ENCODE measurements at places on chromosomes 5 and 9.

DNA sequence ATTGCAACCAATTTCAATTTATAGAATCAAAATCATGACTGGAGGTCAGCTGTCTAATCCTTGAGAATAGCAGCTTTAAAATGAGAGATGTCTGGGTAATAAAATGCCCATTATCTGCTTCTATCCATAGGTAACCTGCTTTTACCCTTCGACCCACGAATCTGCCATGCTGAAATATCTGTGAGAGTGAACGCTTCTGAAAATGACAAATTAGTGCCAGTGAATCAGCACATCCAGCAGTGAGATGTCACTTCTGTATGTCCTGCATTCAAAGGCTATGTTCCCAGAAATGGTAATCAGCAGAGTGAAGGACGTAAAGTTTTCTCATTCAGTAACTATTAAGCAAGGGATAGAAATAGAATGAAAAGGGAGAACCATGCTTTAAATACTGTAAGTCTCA, 532.4 kb upstream of the ITGA1 start:
- no peak for DNase-seq

- no peak for DNase-seq
These were observed 1381.8 kb downstream of the EFNA5 start for GRCh38 chr5:106288979-106289378.

DNA sequence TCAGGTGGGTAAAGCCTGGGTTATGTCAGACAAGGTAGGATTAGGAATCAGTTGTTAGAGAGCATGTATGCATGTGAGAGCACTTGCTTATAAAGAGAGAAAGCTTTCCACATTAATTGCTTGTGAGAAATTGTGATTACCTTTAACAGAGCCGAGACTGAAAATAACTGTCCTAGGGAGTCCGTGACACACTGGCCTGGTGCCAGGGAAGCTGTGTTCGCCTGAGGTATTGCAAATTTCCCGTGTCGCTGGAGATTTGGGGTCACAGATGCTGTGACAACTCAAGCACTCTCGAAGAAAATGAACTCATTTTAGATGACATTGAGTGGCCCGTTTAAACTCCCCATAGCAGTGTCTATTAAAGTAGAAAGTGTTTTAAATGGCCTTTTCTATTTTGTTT, 9.6 kb downstream of the SLC1A1 start:
- no peak for DNase-seq

- no peak for DNase-seq
These were observed 164.1 kb upstream of the ZNF618 start for GRCh38 chr9:113712053-113712452.

- DNase-seq, result no peak
These were observed 64.5 kb downstream of the STARD4 start for GRCh38 chr5:111447822-111448221.

- DNase-seq, result no peak
These were observed 1.3 kb upstream of the DMRT3 start for GRCh38 chr9:974996-975739.

GRCh38 chr5:116564756-116565490, 9.7 kb downstream of the SEMA6A start:
- no peak for DNase-seq

DNA sequence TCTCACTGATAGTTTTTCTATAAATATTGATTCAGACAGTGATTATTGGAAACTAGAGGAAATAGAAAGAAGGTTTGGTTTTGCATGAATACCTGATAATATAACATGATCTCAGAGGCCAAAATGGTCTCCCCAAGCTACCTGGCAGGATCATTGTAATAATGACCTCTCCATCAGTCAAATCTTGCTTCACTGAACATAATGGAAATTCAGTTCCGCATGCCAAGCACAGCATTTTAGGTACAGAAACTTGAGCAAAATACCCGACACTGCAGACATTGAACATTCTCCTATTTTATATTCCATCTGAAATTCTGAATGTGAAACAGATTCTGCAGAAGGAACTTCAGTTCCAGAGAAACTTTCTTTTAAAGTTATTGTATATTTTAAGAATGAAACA, 9.1 kb upstream of the TBC1D2 start:
- DNase-seq, result no peak

- no peak for DNase-seq
These were observed 34.4 kb downstream of the KCNT1 start for GRCh38 chr9:135736272-135736978.

DNA sequence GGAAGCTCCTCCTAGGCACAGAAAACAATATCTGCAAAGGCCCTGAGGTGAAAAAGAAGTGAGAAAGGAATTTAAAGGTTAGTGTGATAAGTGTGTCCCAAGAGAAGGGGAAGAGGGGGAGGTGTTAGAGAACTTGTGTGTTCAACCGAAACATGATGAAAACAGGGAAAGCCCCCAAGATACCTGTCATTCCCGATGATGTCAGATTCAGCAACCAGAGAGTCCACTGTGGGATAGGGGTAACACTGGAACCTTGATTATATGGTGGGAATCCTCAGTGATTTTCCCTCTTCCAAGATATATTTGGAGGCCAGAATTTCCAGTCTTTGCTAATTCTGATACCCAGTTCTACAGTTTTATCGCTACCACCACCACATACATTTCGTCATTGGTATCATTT, 15.5 kb upstream of the BNC2 start:
- no peak for DNase-seq

DNA sequence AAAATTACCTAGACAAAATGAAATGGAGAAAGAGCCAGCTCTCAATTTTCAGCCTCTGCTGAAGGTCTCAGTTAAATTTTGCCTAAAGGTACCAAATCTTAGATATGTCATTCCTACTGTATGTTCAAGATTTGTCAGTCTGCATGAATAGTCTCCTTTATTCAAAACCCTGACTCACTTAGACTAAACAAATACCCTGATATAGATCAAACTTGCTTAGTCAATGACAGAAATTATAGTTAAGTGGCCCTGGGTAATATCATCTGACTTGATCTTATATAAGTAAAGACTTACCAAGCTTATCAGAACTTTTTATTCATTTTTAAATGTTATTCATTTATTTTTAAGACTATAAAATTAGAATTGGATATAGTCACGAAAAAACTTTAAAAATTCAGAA, 12.2 kb downstream of the MEGF9 start:
- DNase-seq, result no peak

DNA sequence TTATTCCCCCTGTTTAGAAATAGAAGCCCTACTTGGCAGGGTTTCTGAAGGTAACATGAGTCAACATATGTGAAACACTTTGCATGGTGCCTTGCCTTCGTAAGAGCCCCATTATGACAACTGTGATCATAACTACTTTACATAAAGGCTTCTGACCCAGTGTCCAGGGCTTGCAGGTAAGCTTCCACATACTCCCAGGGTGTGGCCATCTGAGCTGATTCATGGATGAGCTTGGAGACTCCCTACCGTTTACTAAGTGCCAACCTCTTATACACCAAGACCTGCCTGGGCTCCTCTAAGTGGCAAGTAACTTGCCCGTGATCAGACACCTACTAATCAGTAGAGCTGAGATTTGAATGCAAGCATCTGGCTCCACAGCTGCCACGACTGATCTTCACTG, 62.8 kb upstream of the C5orf58 start:
- no peak for DNase-seq

- no peak for DNase-seq
These were observed 20.2 kb downstream of the HAVCR1 start for GRCh38 chr5:157038568-157039187.

DNA sequence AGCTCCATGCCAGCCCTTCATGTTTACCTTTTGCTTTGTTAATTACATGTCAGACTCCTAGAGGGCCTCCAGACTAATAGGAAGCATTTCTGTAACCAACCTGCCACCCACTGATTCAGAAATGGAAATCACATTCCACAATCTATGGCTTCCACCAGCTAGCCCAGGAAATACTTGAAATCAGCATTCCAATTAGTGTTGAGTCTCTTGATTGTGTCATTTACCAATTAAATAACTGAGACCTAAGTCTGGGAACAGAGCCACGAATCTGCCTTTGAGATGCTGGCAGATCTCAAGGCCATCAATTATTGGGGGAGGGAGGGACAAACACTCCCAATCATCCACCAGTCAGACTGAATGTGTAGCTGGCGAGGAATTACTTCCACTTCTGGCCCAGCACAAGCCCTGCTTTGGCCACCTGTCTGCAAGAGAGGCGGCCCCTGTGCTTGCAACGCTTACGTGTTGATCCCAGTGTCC, 27.4 kb upstream of the SAP30L start:
- no peak for DNase-seq

- DNase-seq, result no peak
These were observed 167.2 kb downstream of the CFAP90 start for GRCh38 chr5:7683753-7684152.

DNA sequence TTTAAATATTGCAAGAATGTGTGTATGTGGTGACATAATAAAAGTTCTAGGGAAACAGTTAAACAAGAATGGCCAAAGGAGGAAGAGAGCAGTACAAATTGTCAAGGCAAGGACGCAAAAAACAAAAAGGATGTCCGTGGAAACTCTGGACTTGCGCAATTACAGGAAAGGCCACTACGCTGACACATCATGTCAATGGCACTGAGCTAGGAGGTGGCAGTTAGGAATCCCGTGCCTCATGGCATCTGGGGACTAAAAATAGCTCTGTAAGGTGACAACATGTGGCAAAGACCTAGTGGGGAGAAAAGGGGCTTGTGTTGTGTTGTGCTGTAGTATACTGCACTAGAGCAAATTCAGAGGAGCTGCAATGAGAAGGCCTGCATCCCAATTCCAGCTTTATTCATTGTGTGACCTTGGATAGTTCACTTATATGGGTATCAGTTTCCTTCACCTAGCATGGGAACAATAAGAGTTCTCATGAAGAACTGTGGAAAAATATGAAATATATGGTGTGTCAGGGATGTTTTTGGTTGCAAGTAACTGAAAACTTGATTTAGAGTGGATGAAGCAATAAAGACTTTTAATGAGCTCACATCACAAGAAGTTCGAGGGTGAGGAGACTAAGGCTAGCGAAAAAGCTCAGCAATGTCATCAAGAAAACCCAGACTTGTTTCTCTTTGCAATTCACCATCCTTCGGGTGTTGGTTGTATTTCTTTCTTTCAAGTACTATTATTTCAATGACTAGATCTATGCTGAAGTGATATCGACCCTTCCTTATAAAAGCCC, 124.1 kb upstream of the STC2 start:
- DNase-seq, result no peak

DNA sequence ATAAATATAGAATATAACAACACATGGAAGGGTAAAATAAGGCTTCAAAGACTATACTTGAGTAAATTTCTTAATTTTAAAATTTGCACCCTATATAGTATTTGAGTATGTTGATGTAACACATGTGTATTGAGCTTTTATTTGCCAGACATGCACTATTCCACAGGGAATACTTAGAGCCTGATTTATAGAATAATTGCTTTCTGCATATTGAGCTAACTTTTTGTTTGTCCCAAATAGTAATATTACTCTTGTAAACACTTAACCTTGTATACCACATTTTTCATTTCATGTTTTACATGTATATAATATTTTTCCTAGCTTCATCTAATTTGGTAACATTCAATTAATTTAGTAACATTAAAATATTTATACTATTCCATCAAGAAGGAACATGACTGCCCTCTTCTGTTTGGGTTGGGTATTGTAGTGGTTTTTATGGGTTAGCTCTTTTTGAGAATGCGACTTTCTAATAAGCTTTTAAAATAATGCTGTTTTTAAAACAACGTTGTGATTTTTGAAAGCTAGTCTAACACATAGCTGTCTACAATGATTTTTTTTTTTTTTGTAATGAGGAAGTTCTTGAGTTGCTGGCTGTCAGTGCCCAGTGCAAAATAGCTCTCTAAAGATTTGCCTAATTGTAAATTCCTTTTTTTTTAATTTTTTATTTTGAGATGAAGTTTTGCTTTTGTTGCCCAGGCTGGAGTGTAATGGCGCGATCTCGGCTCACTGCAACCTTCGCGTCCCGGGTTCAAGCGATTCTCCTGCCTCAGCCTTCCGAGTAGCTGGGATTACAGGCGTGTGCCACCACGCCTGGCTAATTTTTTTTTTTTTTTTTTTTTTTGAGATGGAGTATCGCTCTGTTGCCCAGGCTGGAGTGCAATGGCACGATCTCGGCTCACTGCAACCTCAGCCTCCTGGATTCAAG, 4.8 kb downstream of the SUB1 start:
- DNase-seq, result no peak

- peak; percentile 62 for DNase-seq
These were observed at the start of gene RIGI for GRCh38 chr9:32526041-32526706. RIGI (minus strand) TSS chr9:32526196; CDS start chr9:32526166, 30 bp downstream.

GRCh38 chr9:137031904-137032640, at the start of gene FUT7:
FUT7 (minus strand) TSS chr9:137032088; CDS start chr9:137031991, 97 bp downstream.
- DNase-seq, result no peak

DNA sequence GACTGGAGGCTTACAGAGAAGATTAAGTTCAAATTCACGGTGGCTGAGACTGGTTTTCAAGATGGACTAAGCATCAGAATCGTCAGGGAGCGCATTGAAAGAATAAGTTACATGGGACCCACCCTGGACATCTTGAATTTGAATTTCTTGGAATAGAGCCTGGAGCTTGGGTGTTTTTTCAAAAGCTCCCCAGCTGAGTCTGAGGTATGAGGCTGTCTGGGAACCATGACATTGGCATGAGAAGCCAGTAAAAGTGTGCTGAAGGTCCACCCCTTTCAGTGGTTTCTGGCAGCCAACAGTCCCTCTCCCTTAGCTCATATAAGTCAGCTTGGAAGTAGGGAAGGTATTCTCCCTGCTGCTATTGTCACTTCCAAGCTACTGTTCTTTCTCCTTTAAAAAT, 97.8 kb downstream of the MAST4 start:
- no peak for DNase-seq

- DNase-seq, result no peak
These were observed 40.8 kb downstream of the CTSL start for GRCh38 chr9:87766697-87767096.

- no peak for DNase-seq
These were observed 12.2 kb downstream of the AFAP1L1 start for GRCh38 chr5:149283626-149284480.

GRCh38 chr9:113828221-113828620, 47.9 kb upstream of the ZNF618 start:
- no peak for DNase-seq

GRCh38 chr5:168424594-168425323, 61.5 kb upstream of the RARS1 start:
- DNase-seq, result no peak

DNA sequence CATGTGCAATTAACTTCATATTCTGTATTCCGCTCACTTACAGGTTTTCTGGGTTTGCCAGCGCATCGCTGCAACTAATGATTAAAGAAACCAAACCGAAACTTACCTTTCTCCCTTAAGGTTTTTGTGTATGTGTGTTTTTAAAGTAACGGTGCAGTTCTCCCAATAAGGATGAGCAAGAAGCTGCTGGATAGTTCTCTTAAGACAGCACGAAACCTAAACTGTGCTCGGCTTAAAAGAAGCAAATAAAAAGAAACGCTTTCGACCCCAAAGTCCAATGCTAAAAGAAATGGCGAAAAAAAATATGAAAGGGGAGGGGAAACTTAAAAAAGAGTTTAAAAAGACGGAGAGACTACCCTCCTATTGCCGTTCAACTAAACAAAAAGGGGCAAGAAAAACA, 340 bp downstream of the ELAVL2 start:
- DNase-seq, result no peak

- no peak for DNase-seq
These were observed 50.3 kb downstream of the ANKH start for GRCh38 chr5:14821100-14821845.

GRCh38 chr5:152315942-152316341, 89.1 kb downstream of the NMUR2 start:
- DNase-seq, result no peak

- DNase-seq, result no peak
These were observed 562.8 kb upstream of the C9orf72 start for GRCh38 chr9:28136113-28136512.

- no peak for DNase-seq
These were observed 15.0 kb downstream of the TENT4A start for GRCh38 chr5:6728011-6728794.

GRCh38 chr5:59506285-59506877, 387.1 kb downstream of the PDE4D start:
- DNase-seq, result no peak
